Fibroblast of skin of right quadriceps (primary cell): ENCODE measurements at places on chromosomes 7 and 10.

GRCh38 chr10:29642990-29643389, 8.2 kb upstream of the SVIL start:
- DNase-seq, result no peak

DNA sequence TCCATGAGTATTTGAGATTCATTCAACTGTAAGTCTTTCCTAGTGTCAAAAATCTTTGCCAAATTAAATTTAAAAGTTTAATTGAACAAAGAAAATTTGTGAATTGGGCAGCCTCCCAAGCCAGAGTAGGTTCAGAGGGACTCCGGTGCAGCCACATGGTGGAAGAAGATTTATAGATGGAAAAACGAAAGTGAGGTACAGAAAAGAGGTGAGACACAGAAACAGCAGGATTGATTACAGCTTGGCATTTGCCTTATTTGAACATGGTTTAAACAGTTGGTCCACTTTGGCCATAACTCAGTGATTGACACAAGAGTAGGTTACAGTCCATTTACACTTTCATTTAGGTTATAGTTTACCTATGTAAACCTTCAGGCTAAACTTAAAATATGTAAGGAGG, 465.8 kb downstream of the ARL4A start:
- no peak for DNase-seq

DNA sequence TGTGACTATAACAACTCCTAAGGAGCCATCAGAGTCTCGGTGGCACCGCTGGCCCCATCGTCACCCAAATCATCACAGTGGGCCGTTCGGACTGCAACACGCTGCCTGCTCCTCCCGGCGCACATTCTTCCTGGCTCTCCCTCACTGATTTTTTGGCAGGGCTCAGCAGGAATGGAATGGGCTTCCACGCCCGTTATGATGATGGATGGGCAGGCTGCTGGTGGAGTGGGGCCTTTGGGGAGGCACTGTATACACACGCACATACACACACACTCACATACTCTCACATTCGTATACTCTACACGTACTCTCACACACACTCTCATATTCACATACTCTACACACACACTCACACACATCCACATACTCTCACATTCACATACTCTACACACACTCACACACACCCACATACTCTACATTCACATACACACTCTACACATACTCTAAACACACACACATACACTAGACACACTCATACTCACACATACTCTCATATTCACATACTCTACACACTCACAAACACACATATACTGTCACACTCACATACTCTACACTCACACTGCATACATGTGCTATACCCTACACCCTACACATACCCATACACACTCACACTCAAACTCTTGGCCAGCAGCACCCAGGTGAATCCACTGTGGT, 99.8 kb downstream of the KCNMA1 start:
- DNase-seq, result peak; percentile 60

GRCh38 chr10:20984662-20985061, 87.6 kb upstream of the NEBL start:
- no peak for DNase-seq

DNA sequence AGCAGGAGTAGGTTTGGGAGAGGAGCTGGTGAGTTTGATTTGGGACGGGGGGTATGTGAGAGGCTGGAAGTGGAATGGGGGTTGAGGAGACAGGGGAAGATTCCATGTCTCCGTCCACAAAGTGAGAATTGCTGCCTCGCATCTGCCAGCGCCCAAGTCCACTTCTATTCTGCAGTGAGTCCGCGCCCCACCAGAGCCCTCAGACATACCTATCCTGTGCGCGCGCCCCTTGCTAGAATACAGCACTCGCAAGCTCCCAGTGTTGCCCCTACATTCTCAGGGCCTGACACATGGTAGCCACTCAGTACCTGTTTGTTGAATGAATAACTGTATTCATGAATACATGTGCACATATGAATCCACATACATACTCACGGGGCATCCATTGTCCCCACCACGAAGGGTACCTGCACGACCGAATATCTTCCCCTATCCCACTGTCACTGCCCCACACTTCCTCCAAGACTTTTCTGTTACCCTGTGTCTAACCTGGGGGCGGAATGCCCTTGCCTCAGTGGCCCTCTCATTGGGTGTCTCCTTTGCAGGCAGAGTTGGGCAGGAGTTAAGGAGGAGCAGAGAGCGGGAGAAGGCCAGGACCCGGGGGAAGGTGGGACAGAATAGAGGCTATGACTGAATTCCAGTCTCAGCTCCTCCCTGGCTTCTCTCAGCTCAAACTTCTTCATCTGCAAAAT, 19.9 kb downstream of the POLL start:
- DNase-seq, result no peak

DNA sequence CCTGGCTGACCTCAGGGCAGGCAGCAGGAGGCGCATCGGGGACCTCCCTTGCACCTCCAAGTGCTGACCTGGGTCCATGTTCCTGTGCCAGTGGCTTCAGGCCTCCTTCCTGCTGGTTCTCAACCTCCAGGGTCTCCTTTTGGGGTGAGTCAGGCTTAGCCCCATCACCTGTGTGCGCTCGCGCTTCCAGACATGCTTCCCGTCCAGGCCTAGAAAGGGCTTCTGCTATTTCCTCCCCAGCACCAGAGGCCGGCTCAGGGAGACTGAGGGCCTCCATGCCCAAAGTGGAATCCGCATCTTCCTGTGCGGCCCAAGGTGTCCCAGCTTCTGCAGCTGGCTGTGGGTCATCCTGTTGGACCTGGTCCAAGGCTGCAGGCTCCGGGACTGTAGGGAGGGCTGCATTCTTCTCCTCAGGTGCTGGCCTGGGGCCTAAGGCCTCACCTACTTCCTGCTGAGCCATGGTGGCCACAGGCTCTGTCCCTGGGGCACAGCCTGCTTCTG, 5.9 kb downstream of the NACAD start:
- no peak for DNase-seq

DNA sequence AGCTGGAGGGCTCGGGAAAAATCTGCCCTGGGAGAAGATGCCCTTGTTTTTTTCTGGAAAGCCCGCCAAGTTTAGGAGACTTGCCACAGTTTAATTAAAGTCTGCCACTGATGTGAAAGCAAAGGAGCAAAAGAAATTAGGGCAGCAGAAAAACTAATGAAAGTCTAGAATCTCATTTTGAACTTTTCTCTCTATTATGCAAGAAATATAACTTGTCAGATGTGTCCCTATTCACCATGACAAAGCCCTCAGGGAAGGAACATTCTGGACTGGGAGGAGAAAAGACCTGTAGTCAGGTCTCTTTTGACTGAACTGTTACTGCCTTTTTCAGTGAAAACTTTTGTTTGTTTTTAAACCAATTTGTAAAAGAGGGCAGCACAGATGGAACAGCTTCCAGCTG, 715.5 kb downstream of the SORCS3 start:
- no peak for DNase-seq

GRCh38 chr7:92056286-92056685, 78.0 kb downstream of the CYP51A1 start:
- DNase-seq, result no peak

GRCh38 chr7:100369105-100369504, 4.2 kb upstream of the PILRA start:
- no peak for DNase-seq

DNA sequence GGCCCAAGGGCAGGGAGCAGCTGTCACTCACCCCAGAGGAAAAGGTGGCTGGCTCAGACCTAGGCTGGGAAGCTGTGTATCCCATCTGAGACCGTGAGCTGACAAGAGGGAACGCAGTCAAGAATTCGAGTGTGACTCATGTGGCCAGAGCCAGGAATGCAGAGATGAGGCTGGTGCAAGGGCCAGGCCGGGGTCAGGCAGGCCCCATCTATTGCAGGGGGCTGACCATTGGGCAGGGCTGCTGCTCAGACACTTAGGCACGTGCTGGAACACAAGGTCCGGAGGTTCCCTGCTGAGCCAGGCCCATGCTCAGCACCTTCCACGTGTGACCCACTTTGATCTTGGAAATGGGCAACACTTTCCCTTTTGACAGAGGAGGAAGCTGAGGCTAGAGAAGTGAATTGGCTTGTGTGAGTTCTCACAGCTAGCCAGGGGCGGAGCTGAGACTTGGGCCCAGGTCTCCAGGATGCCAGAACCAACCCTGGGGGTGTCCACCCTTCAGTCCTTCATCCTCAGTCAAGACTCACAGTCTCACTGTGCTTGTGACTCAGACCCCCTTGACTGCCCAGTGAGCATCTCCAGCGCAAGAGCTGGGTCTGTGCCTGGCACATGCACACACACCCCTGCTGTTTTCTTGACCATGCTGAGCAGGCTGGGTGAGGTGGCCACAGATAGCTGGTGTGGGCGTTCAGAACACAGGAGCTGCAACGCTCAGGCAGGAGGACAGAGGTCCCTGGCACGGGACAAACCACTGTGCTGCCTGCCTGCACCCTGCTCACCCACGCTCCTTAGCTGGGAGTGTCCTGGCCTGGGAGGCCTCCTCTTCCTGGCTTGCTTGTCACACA, 47.6 kb upstream of the PPIF start:
- DNase-seq, result peak; percentile 32

- DNase-seq, result peak; percentile 67
Measured at GRCh38 chr7:79692015-79692414, 238.5 kb upstream of the MAGI2 start.

DNA sequence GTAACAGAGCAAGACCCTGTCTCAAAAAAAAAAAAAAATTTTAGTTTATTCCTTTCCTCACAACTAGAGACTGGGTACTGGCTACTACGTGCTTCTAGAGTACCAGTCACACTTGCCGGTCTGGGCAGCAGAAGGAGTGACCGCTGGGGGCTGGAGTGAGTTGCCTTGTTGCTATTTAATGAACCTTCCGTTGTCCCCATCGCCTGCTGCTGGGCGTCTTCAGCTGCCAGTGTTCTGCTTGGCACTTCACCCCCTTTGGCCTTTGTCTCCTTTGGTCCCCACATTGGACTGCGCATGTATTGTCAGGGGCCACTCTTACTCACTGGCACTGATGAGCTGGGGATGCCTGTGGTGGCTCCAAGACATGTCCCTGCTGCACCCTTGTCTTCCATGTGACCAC, 110.6 kb downstream of the CLEC2L start:
- DNase-seq, result no peak

GRCh38 chr7:72924733-72925545, at the start of gene POM121:
Gene POM121 (plus strand): TSS chr7:72925095. CDS start chr7:72925122, 27 bp downstream.
- DNase-seq, result peak; percentile 86

- DNase-seq, result no peak
Measured at GRCh38 chr7:19239951-19240350, 94.7 kb upstream of the FERD3L start.

DNA sequence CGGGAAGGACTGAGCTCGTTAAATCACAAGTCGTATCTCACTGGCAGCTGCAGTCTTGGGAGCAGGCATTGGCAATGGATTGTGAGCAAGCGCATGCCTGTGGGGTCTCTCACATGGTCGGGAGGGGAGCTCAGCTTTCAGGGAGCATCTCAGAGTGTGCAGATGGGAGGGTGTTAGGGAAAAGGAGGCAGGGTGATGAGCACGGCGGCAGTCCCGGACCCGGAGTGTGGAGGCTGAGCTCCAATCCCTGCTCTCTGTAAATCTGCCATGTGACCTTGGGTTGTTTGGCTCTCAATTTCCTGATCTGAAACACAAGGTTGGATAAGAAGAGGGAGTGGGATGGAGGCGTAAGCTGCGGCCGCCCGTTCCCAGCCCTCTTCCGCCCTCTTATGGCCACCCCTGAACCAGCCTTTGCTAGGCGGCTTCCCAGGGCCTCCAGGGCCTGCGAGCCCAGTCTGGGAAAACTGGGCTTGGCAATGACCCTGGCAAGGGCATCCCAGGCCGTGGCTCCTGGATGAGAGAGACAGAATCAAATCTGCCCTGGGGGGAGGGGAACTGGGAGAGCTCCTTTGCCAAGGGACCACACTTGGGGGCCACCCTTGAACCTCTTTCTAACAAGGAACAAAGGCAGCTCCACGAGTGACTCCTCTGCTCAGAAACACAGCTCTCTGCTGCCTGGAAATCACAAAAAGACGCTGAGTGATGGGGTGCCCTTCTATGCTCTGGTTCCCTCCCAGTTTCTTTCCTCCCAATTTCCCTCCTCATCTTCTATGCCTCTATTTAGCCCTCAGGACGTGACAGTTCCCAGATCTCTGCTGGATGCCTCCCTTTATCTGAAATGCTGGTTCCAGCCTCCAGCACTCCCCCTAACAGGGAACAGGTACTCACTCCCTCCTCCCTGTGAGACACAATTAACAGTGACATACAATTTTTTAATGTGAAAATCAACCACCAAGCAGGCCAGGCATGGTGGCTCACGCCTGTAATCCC, 41.7 kb upstream of the LOXL4 start:
- peak; percentile 86 for DNase-seq

GRCh38 chr10:122553341-122553740, 7.2 kb upstream of the DMBT1 start:
- no peak for DNase-seq

DNA sequence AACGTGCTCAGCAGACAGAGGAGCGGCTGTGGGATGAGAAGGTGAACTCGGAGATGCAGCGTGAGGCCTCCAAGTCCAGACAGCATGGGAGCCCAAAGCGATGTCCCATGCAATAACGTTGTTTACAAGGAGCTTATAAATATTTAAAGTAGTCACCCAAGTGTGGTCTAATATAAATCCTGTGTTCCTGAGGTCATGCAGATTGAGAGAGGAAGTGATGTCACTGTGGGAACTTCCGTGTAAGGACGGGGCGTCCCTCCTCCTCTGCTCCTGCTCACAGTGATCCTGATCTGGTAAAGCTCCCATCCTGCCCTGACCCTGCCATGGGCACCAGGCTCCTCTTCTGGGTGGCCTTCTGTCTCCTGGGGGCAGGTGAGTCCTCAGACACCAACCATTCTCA, 94.7 kb upstream of the PRSS58 start:
- DNase-seq, result no peak

- DNase-seq, result peak; percentile 72
Measured at GRCh38 chr10:17430647-17431355, 23.6 kb downstream of the ST8SIA6 start.

- peak; percentile 42 for DNase-seq
Measured at GRCh38 chr7:452226-452751, 67.4 kb downstream of the PDGFA start.

DNA sequence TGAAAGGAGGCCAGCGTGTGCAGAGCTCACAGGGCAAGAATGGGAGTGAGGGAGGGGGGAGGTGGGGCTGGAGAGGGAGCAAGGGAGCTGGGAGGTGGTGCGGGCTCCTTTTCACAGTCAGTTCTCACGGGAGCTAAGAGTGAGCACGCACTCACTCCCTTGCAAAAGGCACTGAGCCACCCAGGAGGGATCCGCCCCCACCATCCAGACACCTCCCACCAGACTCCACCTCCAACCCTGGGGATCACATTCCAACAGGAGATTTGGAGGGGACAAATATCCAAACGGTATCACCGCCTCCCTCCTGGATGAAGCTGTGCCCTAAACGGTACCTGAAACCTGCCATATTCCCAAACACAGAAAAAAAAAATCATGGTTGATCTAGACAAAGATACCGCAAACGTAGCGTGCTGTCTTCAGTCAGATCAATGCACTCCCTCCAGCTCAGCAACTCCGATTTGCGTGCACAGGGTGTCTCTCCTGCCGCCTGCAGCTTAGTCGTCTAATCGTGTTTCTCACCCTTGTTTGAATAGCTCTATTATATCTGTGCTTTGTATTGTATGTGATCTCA, 20.3 kb upstream of the PRKAG2 start:
- DNase-seq, result no peak

GRCh38 chr10:44422570-44423101, 37.7 kb upstream of the CXCL12 start:
- DNase-seq, result no peak

GRCh38 chr7:41568135-41568534, 134.8 kb downstream of the INHBA start:
- no peak for DNase-seq

- no peak for DNase-seq
Measured at GRCh38 chr7:2476776-2477446, 713 bp upstream of the GRIFIN start.
